ENCODE measurements at places on chromosomes 2 and 18. TPM values are rescaled to one million over a fixed set of nuclear protein-coding genes. Genes with fewer than 3 reads are reported as not detected.

DNA sequence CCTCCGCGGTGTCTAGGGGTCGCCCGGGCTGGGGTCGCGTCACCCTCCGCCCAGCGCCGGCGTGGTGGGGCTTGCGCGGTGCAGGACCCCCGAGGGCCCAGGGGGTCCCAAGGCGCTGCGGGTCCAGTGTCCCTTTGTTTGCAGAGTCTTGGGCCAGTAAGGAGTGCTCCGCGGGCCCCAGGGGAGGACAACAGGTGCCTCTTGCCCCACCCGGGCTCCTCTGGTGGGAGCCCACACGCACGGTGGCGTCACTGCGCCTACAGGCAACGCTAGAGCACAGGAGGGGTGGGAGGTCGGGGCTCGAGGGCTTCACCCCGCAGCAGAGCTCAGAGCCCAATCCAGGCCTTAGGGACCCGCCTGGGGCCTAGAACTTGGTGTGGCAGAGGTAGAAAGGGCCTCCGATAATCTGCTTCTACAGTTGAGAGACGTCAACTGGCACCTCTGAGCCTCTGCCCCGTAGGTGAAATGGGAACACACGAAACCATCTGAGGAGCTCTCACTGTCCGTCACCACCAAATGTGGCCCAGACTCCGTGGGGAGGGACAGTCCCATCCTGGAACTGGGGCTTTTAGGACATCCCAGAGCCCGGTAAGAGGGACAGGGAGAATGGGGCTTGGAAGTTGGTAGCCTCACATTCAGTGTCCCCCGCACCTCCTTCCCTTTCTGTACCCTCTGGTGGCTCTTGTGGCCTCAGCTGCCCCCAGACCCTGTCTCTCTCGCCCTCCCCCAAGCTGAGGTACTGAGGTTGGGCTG, 1.4 kb downstream of the ARID5A start:
- DNase-seq, result no peak
- H3K27ac ChIP-seq, result no peak overlapping the region
- H3K4me1 ChIP-seq, result peaks cover 29% of the 10 kb centered on the region
- H3K4me3 ChIP-seq, result peak overlapping the region; percentile 75
- peaks cover 6% of the 10 kb centered on the region for H3K36me3 ChIP-seq

GRCh38 chr2:26581991-26582842, 58.9 kb downstream of the CIB4 start:
- H3K4me1 ChIP-seq, result no peaks in the 10 kb centered on the region
- no peak overlapping the region for H3K4me3 ChIP-seq
- no peaks in the 10 kb centered on the region for H3K36me3 ChIP-seq
- DNase-seq, result no peak
- H3K27ac ChIP-seq, result no peak overlapping the region
- peaks cover 49% of the 10 kb centered on the region for H3K27me3 ChIP-seq

- DNase-seq, result no peak
- H3K4me1 ChIP-seq, result peaks cover 10% of the 10 kb centered on the region
- no peaks in the 10 kb centered on the region for H3K27me3 ChIP-seq
Measured at GRCh38 chr18:3530807-3531206, 80.8 kb downstream of the TGIF1 start.

Gene GRHL1
- total RNA-seq, result 1.3 TPM

GRCh38 chr18:76819411-76820136, 2.8 kb upstream of the ZNF236 start:
- H3K36me3 ChIP-seq, result peaks cover 20% of the 10 kb centered on the region
- H3K27ac ChIP-seq, result no peak overlapping the region
- no peak for DNase-seq
- H3K27me3 ChIP-seq, result no peaks in the 10 kb centered on the region
- H3K4me3 ChIP-seq, result no peak overlapping the region

DNA sequence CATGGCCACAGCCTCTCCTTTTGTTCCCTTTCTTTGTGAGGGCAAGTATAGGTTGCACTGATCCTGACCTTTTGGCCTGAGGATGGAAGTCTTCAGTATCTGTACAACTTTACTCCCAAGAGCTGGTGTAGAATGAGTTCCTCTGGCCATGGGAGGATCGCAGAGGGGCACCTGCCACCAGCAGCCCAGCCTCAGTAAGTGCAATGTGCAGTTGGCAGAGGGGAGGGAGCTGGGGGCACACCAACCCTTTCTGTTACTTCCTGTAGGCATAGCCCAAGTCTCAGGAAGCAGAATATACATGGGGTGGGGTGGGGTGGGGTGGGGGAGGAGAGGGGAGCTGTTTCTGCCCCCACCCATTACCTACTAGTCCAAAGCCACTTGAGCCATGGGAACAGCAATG, 65.1 kb upstream of the AQP4 start:
- H3K27me3 ChIP-seq, result no peaks in the 10 kb centered on the region
- H3K4me3 ChIP-seq, result no peak overlapping the region
- H3K27ac ChIP-seq, result no peak overlapping the region

Gene AMER3
- total RNA-seq, result not detected

GRCh38 chr2:174485788-174486562, 854 bp downstream of the GPR155 start:
- DNase-seq, result peak; percentile 38
- no peak overlapping the region for H3K27ac ChIP-seq
- H3K4me3 ChIP-seq, result peak overlapping the region; percentile 90
- no peaks in the 10 kb centered on the region for H3K36me3 ChIP-seq

DNA sequence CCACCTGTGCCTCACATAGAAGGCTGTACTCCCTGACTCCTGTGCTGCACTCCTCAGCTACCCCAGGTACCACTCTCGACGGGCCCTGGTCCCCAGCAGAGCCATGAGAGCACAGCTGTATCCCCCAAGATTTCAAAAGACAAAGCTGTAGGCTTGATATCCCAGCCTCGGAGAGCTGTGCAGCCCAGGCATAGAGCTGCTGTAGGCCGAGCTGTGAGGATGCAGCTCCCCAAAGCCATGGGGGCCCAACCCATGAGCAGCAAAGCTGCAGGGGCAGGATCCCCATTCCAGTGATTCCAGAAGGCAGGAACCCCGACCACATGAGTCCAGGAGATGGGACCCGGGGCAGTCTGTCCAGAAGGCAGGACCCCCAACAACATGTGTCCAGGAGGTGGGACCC, 123.8 kb upstream of the CBLN2 start:
- H3K27me3 ChIP-seq, result peaks cover 3% of the 10 kb centered on the region
- H3K4me1 ChIP-seq, result no peaks in the 10 kb centered on the region

Gene ALPI
- total RNA-seq, result not detected

Gene ELOA2
- not detected for total RNA-seq

DNA sequence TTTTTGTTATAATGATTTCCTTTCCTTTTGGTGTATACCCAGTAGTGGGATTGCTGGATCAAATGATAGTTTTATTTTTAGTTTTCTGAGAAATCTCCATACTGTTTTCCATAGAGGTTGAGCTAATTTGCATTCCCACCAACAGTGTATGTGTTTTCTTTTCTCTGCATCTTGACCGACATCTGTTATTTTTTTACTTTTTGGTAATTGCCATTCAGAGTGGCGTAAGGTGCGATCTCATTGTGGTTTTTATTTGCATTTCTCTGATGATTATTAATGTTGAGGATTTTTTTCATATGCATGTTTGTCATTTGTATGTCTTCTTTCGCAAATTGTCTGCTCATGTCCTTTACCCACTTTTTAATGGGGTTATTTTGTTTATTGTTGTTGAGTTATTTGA, 58.1 kb downstream of the ARHGAP25 start:
- peaks cover 21% of the 10 kb centered on the region for H3K4me1 ChIP-seq
- no peaks in the 10 kb centered on the region for H3K36me3 ChIP-seq
- no peak for DNase-seq

Gene SERPINB10
- total RNA-seq, result 1.7 TPM

GRCh38 chr18:73556904-73557303, 590.7 kb downstream of the FBXO15 start:
- H3K27me3 ChIP-seq, result no peaks in the 10 kb centered on the region
- no peaks in the 10 kb centered on the region for H3K4me1 ChIP-seq
- H3K4me3 ChIP-seq, result no peak overlapping the region
- no peak overlapping the region for H3K27ac ChIP-seq

DNA sequence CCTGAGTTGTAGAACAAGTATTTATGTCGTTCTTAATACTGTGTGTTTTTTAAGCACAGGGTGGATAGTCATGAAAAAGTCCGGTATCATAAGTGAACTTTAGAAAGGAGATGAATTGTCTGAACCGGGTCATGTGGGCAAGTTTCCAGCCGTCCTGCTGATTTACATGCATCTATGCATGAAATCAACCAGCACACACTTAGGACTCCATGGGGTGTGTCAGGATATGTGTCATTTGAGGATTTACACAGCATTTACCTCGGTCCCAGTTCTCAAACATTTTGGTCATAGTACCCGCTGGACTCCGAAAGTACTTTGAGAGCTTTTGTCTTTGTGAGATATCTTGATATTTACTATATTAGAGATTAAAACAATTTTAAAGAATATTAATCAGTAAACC, 47.5 kb upstream of the TWSG1 start:
- no peak for DNase-seq
- no peak overlapping the region for H3K27ac ChIP-seq
- no peaks in the 10 kb centered on the region for H3K36me3 ChIP-seq

DNA sequence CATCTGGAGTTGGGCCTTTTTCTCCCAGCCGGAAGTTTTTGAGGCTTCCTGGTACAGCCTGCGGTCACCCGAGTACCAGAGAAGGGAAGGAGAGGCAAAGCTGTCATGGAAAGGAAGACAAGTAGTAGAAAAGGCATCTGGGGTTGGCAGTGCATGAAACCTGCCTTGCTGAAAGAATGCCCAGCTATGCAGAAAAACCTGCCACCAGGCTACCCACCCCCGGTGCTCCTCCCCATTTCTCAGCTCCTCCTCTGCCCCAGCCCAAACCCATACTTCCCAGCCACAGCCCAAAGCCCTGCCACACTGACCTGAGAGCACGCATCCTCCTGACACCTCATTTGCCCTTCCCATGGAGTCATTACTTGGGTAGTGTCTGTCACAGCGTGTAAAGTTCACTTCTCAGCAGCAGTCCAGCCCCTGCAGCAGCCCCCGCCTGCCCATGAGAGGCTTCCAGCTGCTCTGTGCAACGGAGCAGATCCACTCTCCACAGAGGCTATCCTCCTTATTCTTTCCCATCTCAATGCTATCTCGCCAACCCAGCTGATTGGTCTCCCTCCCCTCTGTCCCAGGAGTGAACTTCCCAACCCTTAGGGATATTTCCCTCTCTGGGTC, 40.4 kb upstream of the MAL start:
- H3K4me1 ChIP-seq, result no peaks in the 10 kb centered on the region
- H3K4me3 ChIP-seq, result no peak overlapping the region
- no peaks in the 10 kb centered on the region for H3K27me3 ChIP-seq
- no peak for DNase-seq
- no peak overlapping the region for H3K27ac ChIP-seq
- H3K36me3 ChIP-seq, result no peaks in the 10 kb centered on the region

DNA sequence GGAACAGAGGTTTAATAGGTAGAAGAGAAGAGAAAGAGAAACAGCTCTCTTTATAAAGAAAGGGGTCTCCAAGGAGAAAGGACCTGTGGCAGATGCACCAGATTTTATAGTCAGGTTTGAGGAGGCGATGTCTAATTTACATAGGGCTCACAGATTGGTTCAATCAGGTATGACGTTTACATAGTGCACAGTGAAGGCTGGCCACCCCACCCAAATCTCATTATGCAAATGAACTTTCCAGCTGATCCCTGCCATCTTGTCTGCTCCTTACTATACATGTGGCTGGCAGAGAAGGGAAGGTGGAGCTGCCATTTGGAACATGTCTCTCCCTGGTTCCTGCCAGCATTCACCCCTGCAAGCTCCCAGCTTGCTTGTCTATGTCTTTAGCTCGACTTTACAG, 557.8 kb downstream of the SUCLG1 start:
- no peak overlapping the region for H3K4me3 ChIP-seq
- H3K27me3 ChIP-seq, result no peaks in the 10 kb centered on the region
- DNase-seq, result no peak
- H3K4me1 ChIP-seq, result no peaks in the 10 kb centered on the region

DNA sequence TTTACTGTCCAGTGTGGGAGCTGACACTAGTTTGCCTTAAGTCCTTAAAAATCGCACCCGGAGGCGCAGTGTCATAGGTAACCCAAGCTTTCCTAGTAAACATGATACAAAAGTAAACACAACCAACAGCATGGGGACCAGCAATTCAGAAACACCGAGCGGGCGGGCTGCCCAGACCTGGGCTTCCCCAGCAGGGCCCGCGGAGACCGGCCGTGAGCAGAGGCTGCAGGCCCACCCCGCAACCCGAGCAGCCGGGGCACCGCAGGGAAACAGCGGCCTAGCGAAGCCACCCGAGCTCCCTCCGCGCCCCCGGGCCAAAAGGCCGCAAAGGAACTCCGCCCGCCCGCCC, 296 bp downstream of the TTC21B start:
- peak overlapping the region; percentile 61 for H3K27ac ChIP-seq
- DNase-seq, result no peak
- no peaks in the 10 kb centered on the region for H3K27me3 ChIP-seq

DNA sequence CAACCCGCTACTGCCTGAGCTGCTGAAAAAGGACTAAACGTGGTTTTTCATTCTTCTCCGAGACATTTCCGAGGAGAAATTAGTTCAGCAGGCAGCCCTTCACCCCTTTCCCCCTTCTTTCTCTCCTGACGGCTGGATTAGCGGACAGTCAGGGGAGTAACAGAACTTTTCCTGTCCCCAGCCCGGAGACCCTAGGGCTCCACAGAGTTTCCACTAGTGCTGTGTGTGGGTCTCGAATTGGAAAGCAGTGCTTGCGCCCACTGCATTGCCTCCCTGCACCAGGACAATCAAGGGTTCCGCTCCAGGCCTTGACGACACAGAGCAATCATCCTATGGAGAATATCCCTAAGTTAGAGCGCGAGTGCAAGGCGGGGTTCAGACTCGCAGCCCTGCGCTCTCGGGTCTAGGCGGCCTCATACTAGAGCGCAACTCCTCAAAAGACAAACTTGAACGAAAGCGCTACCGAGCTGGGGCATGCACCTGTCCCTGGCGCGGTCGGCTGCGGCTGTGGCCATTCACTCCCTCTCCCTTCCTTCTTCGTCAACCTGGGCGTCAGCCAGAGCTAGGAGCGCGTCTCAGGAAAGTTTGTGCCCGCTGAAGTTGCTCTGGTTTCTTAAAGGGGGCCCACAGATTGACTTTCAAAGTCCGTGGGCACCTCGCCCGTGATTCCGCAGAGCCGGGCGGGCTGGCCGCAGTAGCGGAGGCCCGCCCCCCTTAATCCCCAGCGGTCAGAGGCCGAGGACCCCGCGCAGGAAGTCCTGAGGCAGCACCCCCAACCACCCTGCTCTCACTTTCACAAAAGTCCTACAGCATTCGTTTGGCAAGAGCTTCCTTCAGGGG, 801 bp downstream of the OSR1 start:
- no peak overlapping the region for H3K27ac ChIP-seq
- H3K27me3 ChIP-seq, result no peaks in the 10 kb centered on the region
- no peak for DNase-seq
- H3K36me3 ChIP-seq, result no peaks in the 10 kb centered on the region
